GM12878 (cell line): ENCODE measurements at places on chromosomes 7 and 10. TPM values are rescaled to one million over a fixed set of nuclear protein-coding genes. Genes with fewer than 3 reads are reported as not detected.

GRCh38 chr7:26369593-26369992, 77.9 kb downstream of the SNX10 start:
- no peak overlapping the region for H3K27ac ChIP-seq
- DNase-seq: no peak
- no peak overlapping the region for H3K4me3 ChIP-seq
- H3K27me3 ChIP-seq: no peaks in the 10 kb centered on the region
- peaks cover 11% of the 10 kb centered on the region for H3K4me1 ChIP-seq

Gene LIPK
- polyA plus RNA-seq: not detected in 2 replicates

DNA sequence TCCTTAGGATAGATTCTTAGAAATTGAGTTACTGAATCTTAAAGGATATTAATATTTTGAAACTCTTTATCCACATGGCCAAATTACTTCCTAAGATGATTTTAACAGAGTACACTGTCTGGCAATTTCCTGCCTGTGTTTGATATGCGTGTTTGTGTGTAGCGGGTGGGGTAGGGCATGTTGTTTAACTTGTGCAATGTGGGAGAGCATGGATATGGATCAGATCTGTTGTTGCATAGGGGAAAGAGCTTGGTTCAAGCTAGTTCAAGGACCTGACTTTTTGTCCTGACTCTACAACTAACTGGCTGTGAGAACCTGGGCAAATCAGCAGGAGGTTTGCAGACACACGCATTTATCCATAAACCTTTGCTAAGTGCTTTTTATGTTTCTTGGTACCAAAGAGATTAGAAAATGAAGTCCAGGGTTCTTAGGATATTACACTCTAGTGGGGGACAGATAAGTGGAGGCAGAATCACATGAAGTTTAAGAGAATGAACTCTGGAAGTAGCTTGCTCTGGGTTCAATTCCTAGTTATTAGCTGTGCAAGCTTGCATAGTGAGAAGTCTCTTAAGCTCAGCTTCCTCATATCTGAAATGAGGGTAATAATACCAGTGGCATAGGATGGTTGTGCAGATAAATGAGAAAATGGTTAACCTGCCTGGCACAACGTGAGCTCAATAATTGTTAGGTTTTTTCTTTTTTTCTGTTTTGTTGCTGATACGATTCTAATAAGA, 96.3 kb upstream of the PRR15 start:
- H3K4me3 ChIP-seq: no peak overlapping the region
- no peaks in the 10 kb centered on the region; the same call in none of the 2 replicates for H3K27me3 ChIP-seq
- no peak overlapping the region for H3K27ac ChIP-seq
- no peaks in the 10 kb centered on the region for H3K4me1 ChIP-seq
- H3K36me3 ChIP-seq: no peaks in the 10 kb centered on the region

- H3K4me3 ChIP-seq: no peak overlapping the region
- H3K4me1 ChIP-seq: no peaks in the 10 kb centered on the region
Observed at GRCh38 chr10:78314651-78315050, 281.0 kb downstream of the RPS24 start.

- DNase-seq: no peak
- H3K27ac ChIP-seq: no peak overlapping the region
- no peak overlapping the region for H3K4me3 ChIP-seq
- H3K36me3 ChIP-seq: no peaks in the 10 kb centered on the region
- peaks cover 4% of the 10 kb centered on the region for H3K4me1 ChIP-seq
- H3K27me3 ChIP-seq: no peaks in the 10 kb centered on the region
Observed at GRCh38 chr7:22867003-22867402, 44.4 kb upstream of the TOMM7 start.

- H3K27me3 ChIP-seq: no peaks in the 10 kb centered on the region
- no peaks in the 10 kb centered on the region for H3K36me3 ChIP-seq
- no peak overlapping the region for H3K27ac ChIP-seq
- no peak for DNase-seq
- no peak overlapping the region for H3K4me3 ChIP-seq
Observed at GRCh38 chr7:30487371-30487770, 8.8 kb upstream of the NOD1 start.

GRCh38 chr7:151024435-151025056, at the start of gene ATG9B:
TSS of gene ATG9B (minus strand) at chr7:151024494. CDS start at chr7:151024423, 71 bp downstream.
- no peak within 1 kb of the TSS for H3K27ac ChIP-seq
- H3K4me3 ChIP-seq: no peak within 1 kb of the TSS
- no peaks in the 10 kb centered on the region for H3K4me1 ChIP-seq
- peaks cover 2% of the 10 kb centered on the region for H3K27me3 ChIP-seq
- DNase-seq: no peak

- H3K4me3 ChIP-seq: no peak overlapping the region
- peaks cover 4% of the 10 kb centered on the region for H3K4me1 ChIP-seq
- no peak for DNase-seq
- no peaks in the 10 kb centered on the region for H3K36me3 ChIP-seq
Observed at GRCh38 chr10:80081801-80082750, 3.6 kb downstream of the TMEM254 start.

Gene INSIG1
- polyA plus RNA-seq: 66.1 and 67.3 TPM in 2 replicates

GRCh38 chr7:16114633-16115032, 306.7 kb downstream of the CRPPA start:
- H3K36me3 ChIP-seq: no peaks in the 10 kb centered on the region
- no peaks in the 10 kb centered on the region for H3K27me3 ChIP-seq
- no peak overlapping the region for H3K27ac ChIP-seq
- no peaks in the 10 kb centered on the region for H3K4me1 ChIP-seq
- no peak overlapping the region for H3K4me3 ChIP-seq

DNA sequence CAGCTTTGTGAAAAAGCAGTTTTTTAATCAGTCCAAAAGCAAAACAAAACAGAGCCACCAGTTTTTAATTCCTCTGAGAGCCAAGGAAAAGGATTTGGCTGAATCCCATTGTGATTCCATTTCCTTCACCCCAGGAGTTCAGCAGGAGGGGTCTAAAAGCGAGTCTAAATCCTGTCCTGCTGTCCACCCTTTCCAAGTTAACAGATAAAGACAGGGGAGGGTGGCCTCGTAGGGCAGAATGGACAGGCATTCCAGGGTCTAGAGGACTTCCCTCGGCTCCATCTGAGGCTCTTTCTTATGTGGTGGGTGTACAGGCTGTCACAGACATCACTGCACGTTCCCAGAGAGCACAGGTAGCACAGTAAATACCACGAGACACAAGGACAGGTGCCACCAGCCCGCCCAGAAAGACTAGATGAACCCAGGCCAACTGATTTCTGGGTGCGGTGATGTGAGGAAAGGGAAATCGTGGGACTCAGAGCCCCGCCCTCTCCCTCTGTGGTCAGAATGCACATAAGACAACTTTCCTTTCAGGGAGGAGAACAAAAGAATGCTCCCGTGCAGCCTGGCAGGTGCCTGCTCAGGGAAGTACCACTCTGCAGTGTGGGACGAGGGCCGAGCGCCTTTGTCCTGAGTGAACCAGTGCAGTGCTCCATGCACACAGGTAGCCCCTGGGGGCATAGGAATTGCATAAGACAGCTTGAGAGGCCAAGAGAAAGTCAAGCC, 119.7 kb downstream of the ABLIM1 start:
- DNase-seq: no peak
- H3K36me3 ChIP-seq: no peaks in the 10 kb centered on the region
- no peak overlapping the region for H3K4me3 ChIP-seq

DNA sequence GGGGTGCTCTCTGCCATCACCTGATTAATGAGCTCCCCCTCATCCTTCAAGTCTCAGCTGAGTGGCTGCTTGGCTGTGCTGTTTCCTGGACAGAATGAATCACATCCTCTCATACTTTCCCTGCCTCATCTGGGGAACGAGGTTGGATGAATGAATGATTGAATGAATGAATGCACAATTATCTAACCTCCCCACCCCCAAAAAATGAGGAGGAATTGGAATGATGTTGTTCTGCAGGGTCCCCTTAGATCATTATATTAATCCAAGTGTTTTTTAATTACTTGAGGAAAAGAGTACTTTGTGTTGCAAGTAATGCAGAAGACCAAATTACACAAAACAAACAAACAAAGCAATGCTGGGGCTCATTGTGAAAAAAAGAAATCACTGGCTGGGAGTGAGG, 240.2 kb downstream of the BUB3 start:
- peaks cover 89% of the 10 kb centered on the region for H3K4me1 ChIP-seq
- no peak overlapping the region for H3K4me3 ChIP-seq
- no peaks in the 10 kb centered on the region for H3K36me3 ChIP-seq
- H3K27me3 ChIP-seq: no peaks in the 10 kb centered on the region
- no peak for DNase-seq

GRCh38 chr10:96470116-96470743, 43.5 kb downstream of the TLL2 start:
- no peak overlapping the region for H3K4me3 ChIP-seq
- H3K27me3 ChIP-seq: no peaks in the 10 kb centered on the region
- no peaks in the 10 kb centered on the region for H3K36me3 ChIP-seq
- H3K4me1 ChIP-seq: no peaks in the 10 kb centered on the region

DNA sequence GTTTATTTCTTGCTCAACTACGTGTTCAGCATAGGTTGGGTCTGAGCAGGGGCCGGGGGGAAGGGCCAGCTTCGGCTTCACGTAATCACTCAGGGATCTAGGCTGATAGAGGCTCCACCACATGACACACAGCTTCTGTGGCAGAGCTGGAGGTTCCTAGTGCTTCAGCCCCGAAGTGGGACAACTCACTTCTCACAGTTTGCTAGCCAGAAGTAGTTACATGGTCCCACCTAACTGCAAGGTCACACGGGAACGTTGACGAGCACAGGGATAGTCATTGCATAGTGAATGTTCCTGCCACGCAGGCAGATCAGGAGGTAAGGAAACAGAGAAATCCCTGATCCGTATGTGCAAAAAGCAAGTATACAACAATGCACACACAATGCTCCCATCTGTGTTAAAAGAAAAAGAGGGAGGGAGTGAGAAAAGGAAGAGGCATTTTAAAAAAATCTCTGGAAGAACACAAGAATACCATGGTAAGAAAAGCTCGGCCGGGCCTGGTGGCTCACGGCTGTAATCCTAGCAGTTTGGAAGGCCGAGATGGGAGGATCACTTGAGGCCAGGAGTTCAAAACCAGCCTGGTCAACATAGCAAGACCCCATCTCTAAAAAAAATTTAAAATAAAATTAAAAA, 16.9 kb downstream of the SMURF1 start:
- no peaks in the 10 kb centered on the region for H3K27me3 ChIP-seq
- H3K4me1 ChIP-seq: no peaks in the 10 kb centered on the region
- H3K27ac ChIP-seq: no peak overlapping the region
- no peak overlapping the region for H3K4me3 ChIP-seq

- no peak overlapping the region for H3K27ac ChIP-seq
- H3K4me1 ChIP-seq: no peaks in the 10 kb centered on the region
- H3K36me3 ChIP-seq: no peaks in the 10 kb centered on the region
- DNase-seq: no peak
Observed at GRCh38 chr7:108848486-108848885, 278.8 kb downstream of the DNAJB9 start.

Gene SEMA3C
- polyA plus RNA-seq: 0.06 and 0.20 TPM in 2 replicates

DNA sequence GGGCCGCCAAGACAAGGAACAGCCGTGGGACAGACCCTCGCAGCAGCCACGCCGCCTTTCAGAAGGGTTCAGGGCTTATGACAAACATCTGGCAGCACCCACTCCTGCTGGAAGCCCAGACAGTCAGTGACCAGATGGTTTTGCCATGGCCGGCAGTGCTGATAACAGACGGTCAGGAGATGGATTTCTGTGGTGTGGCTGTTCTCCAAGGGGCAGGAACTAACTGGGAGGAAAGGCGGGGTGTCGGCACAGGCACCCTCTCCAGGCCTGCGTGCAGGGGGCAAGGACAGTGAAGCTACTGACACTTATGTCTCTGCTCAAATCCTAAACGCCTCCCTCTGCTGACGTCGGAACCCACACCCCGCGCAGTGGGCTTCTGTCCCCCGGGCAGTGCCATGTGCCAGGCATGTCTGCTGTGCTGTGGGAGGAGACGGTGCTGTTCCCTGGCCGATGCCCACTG, 416.1 kb downstream of the DNAJB6 start:
- no peaks in the 10 kb centered on the region for H3K4me1 ChIP-seq
- no peaks in the 10 kb centered on the region for H3K36me3 ChIP-seq
- no peak for DNase-seq
- H3K27me3 ChIP-seq: no peaks in the 10 kb centered on the region
- no peak overlapping the region for H3K4me3 ChIP-seq

Gene MPLKIP
- 74.4 and 76.1 TPM in 2 replicates for polyA plus RNA-seq

Gene NPSR1
- polyA plus RNA-seq: 0.20 TPM in 1 of 2 replicates, not detected in the other

- no peak for DNase-seq
- no peaks in the 10 kb centered on the region for H3K27me3 ChIP-seq
Observed at GRCh38 chr7:102933763-102934162, 21.0 kb downstream of the LRRC17 start.

DNA sequence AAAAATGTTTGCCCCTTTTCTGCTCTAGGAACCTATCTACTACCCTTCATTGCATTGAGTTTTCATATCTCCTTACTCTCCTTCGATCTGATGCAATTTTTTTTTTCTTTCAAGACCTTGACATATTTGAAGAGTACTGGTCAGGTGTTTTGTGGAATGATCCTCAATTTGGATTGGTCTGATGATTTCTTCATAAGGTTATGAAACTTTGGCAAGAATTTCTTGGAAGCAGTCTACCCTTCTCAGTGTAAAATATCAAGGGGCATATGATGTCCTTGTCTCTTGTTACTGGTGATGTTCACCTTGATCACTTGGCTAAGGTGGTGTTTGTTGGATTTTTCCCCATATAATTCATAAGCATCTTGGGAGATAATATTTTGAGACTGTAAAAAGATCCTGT, 64.7 kb downstream of the CPED1 start:
- H3K27ac ChIP-seq: no peak overlapping the region
- H3K27me3 ChIP-seq: no peaks in the 10 kb centered on the region
- no peak for DNase-seq

- no peaks in the 10 kb centered on the region for H3K36me3 ChIP-seq
- no peaks in the 10 kb centered on the region for H3K4me1 ChIP-seq
- DNase-seq: no peak
- H3K4me3 ChIP-seq: no peak overlapping the region
- H3K27me3 ChIP-seq: no peaks in the 10 kb centered on the region
Observed at GRCh38 chr10:85124603-85125051, 796.2 kb downstream of the CCSER2 start.

DNA sequence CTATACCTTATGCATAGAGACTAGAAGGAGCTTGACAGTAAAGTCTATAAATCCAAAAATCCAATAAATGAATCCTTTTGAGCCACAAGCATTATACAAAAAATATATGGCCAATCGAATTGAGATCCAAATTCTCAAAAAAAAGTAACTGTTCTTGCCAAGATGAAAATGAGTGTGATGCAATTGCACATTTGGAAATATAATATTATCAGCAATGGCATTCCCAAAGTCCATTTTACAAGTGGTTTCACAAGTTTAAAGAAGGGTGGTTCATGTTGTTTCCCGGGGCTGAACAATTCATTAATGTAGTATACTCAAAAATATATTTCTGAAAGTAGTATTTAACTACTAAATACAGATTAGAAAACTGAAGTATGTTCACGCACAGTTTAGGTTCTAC, 7.3 kb downstream of the RP9 start:
- H3K27me3 ChIP-seq: no peaks in the 10 kb centered on the region
- no peak overlapping the region for H3K27ac ChIP-seq
- H3K4me3 ChIP-seq: no peak overlapping the region
- no peak for DNase-seq
- H3K4me1 ChIP-seq: peaks cover 10% of the 10 kb centered on the region
- H3K36me3 ChIP-seq: peaks cover 19% of the 10 kb centered on the region
